LoVo (cell line): ENCODE measurements at places on chromosomes 13 and 19.
A peak's percentile ranks its signal among the peaks of the same experiment; 100 is the strongest.

GRCh38 chr19:35618857-35619256, 6.3 kb downstream of the HAUS5 start:
- DNase-seq = no peak

DNA sequence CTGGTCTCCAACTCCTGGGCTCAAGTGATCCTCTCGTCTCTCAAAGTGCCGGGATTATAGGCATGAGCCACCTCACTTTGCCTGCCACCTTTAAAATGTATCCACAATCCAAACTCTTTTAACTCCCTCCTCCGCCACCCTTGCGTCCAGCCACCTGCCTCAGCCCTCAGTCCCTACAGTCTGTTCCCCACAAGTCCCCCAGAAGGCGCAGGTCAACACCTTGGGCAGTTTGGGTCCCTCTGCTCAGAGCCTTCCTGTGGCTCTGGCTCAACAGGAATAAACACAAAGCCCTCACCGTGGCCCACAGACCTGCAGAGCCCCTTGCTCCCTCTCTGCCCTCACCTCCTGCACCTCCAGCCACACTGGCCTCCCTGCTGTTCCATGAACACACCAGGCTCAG, 7.5 kb upstream of the EMC10 start:
- no peak for DNase-seq

GRCh38 chr13:110499621-110500281, 61.8 kb downstream of the RAB20 start:
- DNase-seq = no peak

- no peak for DNase-seq
Observed at GRCh38 chr19:57363688-57364181, 384 bp downstream of the TRAPPC2B start.

DNA sequence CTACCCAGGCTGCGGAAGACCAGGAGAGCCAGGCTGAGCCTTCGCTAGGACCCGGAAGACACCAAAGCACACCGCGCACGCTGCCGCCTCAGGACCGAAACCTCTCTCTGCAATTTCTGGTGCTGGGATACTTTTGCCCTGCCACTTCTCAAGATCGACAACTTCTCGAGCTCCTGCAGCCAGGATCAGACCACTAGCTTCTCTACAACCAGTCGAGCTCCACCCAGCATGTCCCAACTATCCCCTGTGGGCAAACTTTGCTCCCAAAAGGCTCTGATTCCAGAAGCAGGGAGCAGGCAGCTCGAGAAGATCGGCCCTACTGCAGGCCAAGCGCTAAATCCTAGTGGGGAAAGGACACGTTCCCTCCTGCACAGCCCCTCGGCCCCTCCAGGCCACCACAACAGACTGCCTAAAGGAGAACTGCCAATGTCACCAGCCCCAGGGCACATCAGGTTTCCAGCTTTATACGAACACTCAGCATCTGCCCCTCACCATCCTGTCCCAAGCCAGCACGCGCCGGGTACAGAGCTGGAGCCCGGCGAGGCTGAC, 979 bp downstream of the AKAP8 start:
- peak; percentile 32 for DNase-seq

GRCh38 chr13:29901710-29902631, 51.6 kb upstream of the UBL3 start:
- DNase-seq = peak; percentile 74

DNA sequence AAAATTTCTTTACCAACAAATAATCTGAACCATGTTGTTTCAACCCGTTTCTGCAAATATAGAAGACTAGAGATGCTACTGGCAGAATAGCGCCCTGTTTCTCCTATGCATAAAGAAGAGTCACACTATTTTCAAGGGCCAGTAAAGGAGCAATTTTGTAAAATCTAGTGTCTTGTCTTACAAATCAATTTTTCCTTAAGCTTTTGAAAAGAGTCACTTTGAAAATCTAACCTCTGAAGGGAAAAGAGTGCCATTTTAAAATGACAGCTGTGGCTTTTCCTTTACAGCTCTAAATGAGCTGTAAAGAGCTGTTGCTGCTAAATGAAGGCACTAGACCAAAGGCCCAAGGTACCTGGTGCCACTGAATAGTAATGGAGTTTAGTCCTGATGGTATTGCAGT, 16.9 kb upstream of the GTF2F2 start:
- DNase-seq = no peak

DNA sequence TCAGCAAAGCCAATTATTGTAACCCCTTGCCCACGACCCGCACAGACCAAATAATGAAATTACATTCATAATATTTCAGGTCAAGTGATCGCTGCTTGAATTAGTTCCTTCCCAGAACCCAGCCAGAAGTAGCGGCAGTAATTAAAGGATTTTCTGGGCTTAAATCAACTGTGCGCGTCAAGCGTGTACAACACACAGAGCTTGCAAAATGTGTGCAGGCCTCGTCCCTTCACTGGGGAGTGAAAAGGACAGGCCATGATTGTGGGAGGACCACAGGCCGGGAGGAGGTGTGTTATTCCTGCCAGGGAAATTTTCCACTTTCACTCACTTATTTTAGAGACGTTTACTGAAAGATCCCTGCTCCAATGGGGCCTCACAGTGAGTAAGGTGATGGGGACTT, 84.9 kb downstream of the CHST8 start:
- DNase-seq = no peak

- DNase-seq = peak; percentile 14
Observed at GRCh38 chr19:34171539-34171876, 796 bp upstream of the LSM14A start.

DNA sequence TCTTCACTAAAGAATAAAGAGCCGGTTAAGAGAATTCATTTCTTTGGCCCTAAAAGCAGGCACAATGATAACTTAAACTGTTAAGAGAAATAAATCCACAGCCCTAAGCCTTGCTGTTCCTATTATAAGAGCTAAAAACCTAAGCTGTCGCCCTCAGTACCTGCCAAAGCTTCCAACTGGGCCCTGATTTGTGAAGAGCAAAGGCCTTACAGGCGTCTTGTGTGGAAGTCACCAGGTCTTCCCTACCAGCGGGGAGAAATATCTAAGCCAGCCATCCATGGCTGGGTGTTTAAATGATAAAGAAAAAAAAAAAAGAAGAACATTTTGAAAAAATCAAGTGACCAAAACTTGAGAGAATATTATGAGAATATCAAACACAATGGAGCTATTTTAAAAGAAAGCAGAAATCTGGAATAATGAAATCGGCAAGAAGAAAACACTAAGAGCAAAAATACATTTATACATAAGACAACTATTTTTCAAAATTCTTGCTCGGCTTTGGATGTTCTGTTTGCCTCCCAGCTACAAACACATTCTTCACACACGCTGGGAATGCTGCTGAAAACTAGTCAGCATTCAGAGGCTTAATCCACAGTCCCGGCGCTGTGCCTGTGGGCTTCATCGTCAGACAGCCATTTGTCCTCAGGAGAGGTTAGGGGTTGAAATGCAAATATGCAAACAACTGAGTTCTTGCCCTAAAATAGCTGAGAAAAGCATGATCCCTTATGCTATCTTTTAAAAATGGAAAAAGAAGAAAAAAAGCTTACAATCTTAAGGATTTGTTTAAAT, 89.8 kb upstream of the LSM14A start:
- DNase-seq = no peak

GRCh38 chr19:13260883-13261653, 110.9 kb downstream of the IER2 start:
- peak; percentile 89 for DNase-seq

DNA sequence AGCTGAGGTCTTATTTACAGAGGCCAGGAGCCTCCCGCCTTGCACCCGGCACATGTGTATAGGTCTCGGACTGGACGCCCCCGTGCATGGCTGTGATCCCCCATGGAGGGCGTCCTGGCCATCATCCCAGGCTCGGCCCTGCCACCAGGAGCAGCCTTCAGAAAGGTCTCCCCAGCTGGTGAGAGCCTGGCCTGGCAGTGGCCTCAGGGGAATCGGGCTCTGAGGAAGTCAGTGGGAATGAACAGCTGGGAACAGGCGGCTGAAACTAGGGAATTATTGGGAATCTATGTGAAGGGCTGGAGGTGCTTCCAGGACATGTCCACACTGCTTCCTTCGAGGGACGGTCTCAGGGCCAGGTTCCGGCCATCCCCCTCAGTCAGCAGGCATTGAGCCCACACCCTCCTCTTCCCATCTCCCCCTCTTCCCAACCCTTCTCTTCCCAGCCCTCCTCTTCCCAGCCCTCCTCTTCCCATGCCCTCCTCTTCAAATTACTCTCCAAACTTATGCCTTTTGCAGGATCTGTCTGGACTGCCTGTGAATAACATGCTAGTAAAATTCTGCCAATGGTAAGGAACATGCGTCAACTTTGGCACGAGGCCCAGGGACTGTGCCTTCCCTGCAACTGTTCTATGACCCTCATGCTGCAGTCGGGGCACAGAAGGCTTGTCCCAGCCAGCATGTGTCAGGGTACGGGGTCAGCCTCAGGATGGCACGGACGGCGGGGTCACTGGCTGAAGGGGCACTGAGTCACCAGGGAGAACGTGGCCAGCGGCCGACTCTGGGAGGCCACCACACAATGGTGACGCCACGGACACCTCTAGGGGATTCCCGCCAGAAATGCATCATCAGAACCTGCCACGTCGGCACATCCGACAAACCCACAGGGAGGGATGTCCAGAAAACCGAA, 24.2 kb upstream of the C13orf46 start:
- DNase-seq = no peak

DNA sequence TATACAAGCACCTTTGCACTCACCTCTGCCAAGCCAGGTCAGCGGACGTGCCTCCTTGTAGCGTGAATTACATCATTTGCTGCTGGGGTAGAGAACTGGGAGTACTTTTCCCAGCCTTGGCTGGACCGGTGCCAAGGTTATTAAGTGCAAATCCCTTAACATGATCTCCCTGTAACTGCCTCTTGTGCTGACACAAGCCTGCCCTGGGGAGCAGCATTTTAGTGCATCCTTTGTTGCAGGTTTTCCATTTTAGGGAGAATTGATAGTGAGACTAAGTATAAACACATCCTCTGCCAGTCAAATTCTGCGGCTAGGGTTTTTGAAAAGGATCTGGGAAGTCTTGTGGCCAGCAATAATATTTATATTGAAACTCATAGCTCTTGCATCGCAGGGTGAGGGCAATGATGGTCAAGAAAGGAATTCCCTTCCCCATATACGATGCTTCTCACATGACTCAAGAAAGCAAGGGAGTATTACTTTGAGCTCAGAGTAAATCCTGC, 32.7 kb upstream of the DCLK1 start:
- DNase-seq = no peak

DNA sequence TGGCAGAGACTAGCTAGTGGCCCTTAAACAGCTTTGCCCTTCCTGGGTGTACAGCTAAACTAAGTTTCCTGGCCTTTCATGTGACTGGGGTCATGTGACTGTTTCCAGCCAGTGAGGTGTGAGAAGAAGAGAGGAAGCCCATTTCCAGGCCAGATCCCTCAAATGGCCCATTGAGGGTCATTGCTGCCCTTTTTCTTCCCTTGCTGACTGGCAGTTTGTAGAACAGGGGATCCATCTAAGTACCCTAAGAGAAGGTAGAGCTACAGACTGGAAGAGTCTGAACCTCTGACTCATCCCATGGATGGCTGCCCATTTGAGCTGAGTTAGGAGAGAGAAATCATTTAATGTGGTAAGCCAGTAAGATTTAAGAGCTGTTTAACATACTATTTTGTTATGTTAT, 2.8 kb downstream of the SWSAP1 start:
- no peak for DNase-seq

DNA sequence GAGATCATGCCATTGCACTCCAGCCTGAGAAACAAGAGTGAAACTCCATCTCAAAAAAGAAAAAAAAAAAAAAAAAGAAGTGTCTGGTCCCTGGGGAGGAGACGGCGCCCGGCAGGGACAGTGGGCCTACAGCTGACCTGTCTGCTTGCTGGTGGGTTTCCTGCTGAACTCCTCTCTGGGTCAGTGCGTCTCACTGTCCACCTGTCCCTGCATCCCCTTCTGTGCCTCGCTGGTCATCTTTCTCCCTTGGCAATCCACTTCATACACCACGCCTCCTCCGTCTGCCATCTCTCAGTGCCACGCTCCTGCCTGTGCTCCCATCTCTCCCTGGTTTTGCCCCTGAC, 63.4 kb downstream of the ACSBG2 start:
- no peak for DNase-seq

- no peak for DNase-seq
Observed at GRCh38 chr19:29285878-29286277, 72.9 kb upstream of the UQCRFS1 start.

DNA sequence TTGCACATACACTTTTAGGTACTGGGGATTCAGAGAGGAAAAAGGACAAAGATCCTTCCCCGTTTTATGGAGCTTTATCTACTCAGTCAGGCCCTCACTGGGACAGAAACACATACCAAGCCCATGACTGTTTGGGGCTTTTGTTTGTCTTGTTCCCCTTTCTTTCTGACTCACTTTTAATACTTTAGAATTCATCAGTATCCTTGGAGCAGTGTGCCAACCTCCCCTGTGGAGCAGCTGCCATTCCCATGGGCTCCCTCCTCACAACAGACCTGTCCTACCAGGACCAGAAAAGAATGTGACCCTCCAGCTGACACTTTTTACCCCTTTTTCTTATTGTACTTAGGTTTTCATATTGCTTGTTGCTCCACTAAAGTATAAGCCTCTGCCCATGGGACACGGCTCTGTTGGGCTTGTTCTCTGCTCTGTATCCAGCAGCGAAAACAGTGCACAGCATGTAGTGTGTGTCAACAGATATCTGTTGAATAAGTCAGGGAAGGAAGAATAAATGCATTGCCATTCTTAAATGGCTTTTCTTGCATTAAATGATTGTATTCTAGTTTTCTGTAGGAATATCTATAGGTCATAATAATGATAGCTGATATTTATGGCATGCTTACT, 431.1 kb downstream of the EFNB2 start:
- peak; percentile 90 for DNase-seq

DNA sequence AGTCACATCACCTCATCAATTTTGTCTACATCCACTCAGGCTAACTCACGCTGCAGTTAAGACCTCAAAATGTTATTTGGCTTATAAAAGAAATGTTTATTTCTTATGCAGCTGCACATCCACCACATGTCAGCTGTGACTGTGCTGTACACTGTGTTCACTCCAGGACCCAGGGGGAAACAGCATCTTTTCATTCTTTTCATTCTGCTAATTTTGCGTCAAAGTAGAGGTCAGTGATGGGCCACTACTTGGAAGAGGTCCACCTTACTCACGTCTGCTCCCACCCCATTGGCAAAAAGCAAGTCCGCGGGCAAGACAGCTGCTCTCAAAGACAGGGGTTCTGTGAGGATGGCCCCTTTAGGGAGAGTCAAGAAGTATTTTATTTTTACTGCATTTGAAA, 4.5 kb upstream of the DCT start:
- no peak for DNase-seq

DNA sequence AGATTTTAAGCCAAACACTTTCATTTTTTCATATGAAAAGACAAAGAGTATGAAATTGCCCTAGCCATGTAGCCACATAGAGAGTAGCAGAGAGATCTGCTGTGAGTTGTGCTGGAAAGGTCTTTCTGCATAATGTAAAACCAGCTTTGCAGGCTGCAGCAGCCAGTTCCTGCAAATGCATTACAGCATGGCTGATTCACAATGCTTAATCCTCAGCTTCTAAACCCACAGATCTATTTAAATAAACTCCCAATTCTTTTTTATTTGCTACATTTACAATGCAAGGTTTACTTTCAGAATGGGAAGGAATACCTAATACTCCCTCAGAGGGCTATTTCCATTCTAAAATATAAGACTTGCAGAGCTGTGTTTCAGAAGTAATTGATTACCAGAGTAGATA, 185.6 kb upstream of the STARD13 start:
- no peak for DNase-seq

GRCh38 chr13:110265682-110266430, 41.1 kb downstream of the COL4A1 start:
- no peak for DNase-seq
